ENCODE measurements at places on chromosomes 12 and 14. TPM values are rescaled to one million over a fixed set of nuclear protein-coding genes. Genes with fewer than 3 reads are reported as not detected.

NRL gene
- 0.77 TPM for total RNA-seq

RDH12 gene
- not detected for total RNA-seq

GYS2 gene
- not detected for total RNA-seq

KRT71 gene
- not detected for total RNA-seq

TPH2 gene
- not detected for total RNA-seq

LTBP2 gene
- total RNA-seq = 16.0 TPM

OASL gene
- 0.55 TPM for total RNA-seq

PTPRR gene
- total RNA-seq = 0.55 TPM

SYNDIG1L gene
- 0.22 TPM for total RNA-seq

CABP1 gene
- total RNA-seq = 8.0 TPM

PAX9 gene
- total RNA-seq = not detected

OTUB2 gene
- total RNA-seq = 0.52 TPM

B4GALNT1 gene
- 5.1 TPM for total RNA-seq

All from left ventricle myocardium superior (tissue), 1 donor.